NCI-H69 (cell line): ENCODE measurements at places on chromosomes 1 and 21.
A peak's percentile ranks its signal among the peaks of the same experiment; 100 is the strongest.

GRCh38 chr1:10909697-10910680 is 102.5 kb upstream of the TARDBP start:
- DNase-seq: peak; percentile 63

DNA sequence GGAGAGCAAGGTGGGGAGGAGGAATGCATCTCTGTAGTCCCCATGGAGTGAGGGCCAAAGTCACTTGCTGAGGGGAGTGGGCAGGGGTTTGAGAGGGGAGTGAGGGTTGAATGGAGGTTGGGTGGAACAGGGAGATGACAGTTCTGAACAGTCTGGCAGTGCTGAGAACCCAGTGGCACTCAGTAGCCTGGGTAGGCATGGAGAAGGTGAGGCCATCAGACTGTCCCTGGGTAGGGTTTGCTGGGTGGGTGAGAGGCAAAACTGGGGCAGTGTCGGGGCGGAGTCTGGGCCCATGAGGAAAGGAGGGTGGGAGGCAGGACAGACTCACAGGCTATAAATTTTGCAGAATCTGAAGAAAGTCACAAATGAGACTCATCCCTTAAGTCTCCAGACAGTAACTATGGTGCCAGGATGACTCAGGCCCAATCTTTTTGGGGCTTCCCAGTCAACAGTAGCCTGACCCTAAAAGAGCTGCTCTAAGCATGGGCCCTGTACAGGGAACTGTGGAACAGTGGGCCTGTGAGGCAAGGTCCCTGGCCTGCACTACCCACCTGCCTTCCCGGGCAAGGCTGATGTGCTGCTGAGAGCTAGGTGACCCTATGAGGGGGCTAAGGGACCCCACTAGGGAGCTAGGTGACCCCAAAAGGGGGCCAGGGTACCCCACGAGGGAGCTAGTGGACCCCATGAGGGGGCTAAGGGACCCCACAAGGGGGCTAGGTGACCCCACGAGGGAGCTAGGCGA is 51.0 kb upstream of the DMRTB1 start:
- no peak for DNase-seq

GRCh38 chr1:159429074-159429861 is 2.7 kb upstream of the OR10J4 start:
- DNase-seq: no peak

DNA sequence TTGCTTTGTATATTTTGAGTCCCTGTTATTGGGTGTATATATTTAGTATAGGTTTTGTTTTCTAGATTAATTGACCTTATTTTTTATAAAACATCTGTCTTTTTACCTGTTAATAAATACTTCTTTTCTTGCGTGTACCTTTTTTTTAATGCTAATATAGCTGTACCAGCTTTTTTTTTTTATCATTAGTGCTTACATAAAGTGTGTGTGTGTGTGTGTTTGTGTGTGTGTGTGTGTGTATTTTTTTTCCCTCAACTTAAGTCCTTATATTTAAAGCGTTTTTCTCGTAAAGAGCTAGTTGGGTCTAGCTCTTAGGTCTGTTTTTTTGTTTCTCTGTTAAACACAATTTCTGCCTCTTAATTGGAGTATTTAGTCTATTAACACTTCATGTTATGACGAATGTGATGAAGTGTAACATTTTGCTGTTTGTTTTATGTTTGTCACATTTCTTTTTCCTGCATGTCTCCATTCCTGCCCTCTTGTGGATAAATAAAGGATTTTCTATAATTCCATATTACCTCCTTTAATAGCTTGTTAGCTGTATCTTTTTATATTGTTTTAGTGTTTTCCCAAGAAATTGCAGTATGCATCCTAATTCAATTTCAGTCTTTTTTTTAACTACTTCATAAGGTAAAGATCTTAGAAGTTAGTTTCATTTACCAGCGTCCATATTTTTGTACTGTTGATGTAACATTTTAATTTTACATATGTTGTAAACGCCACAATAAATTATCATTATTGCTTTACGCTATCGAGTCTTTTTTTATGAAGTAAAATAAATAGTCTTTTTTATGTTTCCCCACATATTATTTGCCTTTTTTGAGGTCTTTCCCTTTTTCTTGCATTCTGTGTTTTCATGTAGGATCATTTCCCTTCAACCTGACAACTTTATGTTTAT is 4.3 kb downstream of the PRMT2 start:
- peak; percentile 1 for DNase-seq

DNA sequence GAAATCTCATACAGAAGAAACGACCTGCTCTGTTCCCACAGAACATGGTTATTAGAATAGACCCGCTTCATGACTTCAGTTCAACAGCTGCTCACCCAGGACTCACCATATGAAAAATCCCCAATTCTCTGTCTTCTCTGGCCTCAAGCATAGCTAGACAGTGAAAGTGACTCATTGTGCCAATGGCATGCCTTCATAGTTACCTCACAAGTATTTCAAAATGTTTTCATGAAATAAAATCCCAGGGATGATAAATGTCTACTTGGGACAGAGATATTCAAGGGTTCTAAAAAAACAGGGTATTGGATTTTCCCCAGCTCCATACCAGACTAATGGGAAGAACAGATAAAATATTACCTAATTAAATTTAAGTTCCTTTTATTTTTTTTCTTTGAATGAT is 82.3 kb downstream of the NOTCH2 start:
- no peak for DNase-seq

GRCh38 chr1:43766818-43767525 is 59.6 kb downstream of the ST3GAL3 start:
- DNase-seq: no peak

GRCh38 chr1:86448670-86449069 is 20.1 kb upstream of the CLCA1 start:
- DNase-seq: no peak

DNA sequence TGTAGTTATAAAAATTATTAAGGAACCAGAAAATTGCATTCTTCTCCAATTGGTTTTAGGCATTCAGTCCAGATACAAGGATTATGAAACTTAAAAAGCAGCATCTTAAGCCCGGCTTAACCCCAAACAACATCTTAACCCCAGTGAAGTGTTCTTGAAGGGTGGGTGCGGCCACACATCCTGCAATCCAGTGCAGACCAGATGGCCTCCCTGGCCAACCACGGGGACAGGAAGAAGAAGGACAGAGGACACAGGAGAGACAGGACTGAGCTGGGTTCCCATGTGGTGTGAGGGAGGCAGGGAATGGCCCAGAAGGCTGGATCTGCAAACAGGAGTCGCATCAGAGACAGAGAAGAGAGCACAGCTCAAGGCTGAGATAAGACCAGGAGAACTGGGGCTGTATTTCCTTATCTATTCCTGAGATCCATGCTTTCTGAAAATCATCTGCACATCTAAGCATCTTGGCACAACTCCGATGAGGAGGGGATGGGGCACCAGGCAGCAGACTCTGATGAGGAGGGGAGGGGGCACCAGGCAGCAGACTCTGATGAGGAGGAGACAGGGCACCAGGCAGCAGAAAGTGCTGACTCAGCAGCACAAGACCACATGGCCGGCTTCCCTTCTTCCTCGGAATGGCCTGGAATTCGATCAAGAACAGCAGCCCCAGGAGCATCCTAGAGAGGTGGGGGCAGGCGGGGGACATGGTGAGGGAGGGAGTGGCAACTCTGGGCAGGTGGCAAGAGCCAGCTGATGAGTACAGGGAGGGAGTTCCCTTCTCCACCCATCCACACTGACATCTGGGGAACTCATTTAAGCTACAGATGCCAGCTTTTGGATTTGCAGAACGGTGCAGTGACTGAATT is 26.6 kb downstream of the ABCG1 start:
- peak; percentile 80 for DNase-seq

DNA sequence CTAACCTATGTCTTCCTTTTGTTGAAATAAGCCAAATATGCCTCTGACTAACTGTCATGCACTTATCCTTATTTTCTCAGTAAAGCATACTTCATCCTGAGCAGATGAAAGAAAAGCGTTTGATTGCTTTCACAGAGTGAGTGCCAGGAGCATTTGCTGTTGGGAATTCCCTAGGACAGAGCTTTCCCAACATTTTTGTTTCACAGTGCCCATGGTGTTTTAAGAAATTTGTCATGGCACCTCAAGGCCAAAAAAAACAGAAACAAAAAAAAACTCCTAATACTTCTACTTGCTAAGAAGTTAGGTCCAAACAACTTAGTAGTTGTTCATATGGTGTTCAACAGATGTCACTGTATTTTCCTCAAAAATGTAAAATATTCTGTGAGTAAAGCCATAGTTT is 120.8 kb upstream of the BMP8A start:
- no peak for DNase-seq
